ENCODE measurements at places on chromosomes 1 and 21.
A peak's percentile ranks its signal among the peaks of the same experiment; 100 is the strongest.

GRCh38 chr1:7576946-7577657 is 194.0 kb upstream of the VAMP3 start:
- no peak for DNase-seq

- no peak for DNase-seq
Measured at GRCh38 chr1:108584428-108584856, 24.5 kb downstream of the EEIG2 start.

GRCh38 chr1:200179126-200179780 is 151.7 kb downstream of the NR5A2 start:
- no peak for DNase-seq

DNA sequence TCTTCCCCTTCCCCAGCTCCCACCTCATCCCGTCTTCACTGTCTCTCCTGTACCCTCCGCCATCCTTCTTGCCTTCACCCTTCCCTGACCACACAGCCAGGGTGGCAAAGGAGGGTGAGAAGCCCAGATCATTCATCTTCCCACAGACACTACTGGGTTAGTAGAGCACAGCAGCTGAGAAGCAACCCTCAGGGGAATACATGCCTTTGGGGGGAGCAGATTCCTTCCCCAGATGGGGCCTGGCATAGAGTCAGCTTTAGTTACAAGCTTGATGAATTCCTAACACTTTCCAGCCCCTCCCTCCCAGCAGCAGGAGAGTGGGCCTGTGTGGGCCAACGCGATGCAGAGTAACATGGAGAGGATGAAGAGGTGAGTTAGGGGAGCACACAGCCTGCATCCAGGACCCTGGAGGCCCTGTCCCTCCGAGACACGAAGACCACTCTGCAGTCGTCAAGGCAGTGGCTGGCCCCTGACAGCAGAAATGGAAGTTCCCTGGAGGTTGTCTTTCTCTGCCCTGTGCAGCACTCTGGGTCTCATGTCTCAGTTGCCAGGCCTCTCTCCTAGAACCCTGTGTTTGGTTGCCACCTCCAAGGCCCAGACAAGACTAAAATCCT is 8.8 kb upstream of the BTG2 start:
- no peak for DNase-seq

DNA sequence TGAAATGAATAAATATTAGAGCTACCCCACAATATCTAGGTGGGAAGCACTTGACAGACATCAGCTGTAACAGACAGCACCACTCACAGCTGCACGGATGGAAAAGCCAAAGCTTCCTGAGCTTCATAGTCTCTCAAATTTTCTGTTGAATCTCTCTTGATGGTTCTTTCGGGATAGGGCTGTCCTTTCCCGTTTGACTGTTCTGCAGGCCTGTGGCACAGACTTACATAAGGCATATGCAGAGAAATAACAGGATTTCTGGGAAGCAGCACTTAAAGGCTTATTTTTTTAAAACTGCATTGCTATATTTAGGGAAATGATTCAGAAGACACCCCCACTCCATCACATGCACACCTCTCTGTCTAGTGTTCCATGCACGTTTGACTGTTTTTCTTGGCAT is 77.5 kb downstream of the ZNF648 start:
- DNase-seq, result no peak

- DNase-seq, result no peak
Measured at GRCh38 chr1:50110656-50111055, 1.9 kb downstream of the ELAVL4 start.

- DNase-seq, result peak; percentile 66
Measured at GRCh38 chr1:155272466-155273342, 600 bp downstream of the CLK2 start.

GRCh38 chr1:41662765-41663437 is 178.4 kb upstream of the EDN2 start:
- DNase-seq, result peak; percentile 65

GRCh38 chr1:54180701-54181360 is 19.0 kb downstream of the CYB5RL start:
- no peak for DNase-seq

- no peak for DNase-seq
Measured at GRCh38 chr1:172929006-172929405, 121.7 kb downstream of the TNFSF18 start.

DNA sequence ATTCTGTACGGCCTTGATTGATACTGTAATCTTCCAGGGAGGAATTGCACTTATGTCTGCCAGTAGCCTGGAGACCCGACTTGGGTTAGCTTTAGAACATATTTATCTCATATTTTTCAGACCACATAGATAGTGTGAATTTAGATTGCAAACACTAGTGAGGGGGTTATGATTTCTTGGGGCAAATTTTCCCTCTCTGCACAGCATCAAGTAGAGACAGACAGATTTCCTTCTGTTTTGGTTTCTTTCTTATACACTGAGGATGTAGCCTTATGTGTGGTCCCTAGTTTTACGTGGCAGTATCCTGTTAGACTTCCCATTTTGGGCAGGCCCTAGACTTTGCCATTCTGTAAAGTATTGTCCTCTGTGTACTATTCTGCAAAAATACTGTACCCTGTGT is 29.0 kb downstream of the SOAT1 start:
- DNase-seq, result no peak

GRCh38 chr21:26394341-26394740 is 178.7 kb downstream of the CYYR1 start:
- DNase-seq, result no peak

DNA sequence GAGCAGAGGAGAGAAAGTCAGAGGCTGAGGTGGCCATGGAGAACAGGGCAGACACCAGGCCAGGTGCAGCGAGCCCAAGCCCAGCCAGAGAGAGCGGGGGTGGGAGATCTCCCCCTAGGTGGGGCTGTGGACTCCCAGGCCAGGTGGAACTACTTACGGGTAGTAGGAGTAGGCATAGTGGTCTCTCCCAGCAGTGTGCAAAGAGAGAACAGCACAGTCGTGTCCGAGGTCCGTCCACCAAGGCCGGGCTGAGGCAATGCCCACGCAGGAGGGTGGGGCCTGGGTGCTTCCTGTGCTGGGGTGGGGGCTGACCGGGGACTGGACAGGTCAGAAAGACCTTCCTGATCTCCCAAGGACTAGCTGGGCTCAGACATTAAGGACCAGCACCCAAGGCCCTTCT is 263.7 kb downstream of the PTPRU start:
- DNase-seq, result no peak

- DNase-seq, result no peak
Measured at GRCh38 chr1:184945678-184946412, 28.5 kb downstream of the NIBAN1 start.

- no peak for DNase-seq
Measured at GRCh38 chr1:203165800-203166161, 9.8 kb downstream of the MYBPH start.

GRCh38 chr1:199010933-199011332 is 372.1 kb downstream of the PTPRC start:
- DNase-seq, result no peak

DNA sequence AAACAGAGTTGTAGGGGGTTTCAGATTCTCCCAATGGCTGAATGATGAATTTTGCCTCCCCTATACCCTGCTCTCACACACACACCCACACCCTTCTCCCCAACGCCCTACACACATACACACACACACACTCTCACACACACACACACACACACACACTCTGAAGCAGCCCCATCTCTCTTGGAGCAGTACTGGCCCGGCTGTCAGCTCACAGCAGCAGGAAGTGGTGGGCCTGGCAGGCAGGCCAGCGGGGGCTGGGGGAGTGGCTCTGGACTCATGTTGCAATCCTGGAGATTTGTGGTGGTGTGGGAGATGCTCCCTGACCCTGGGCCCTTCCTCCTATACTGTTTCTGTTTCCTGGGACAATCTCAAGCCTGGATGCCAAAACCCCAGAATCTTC is 2.2 kb downstream of the IKBKE start:
- DNase-seq, result no peak

DNA sequence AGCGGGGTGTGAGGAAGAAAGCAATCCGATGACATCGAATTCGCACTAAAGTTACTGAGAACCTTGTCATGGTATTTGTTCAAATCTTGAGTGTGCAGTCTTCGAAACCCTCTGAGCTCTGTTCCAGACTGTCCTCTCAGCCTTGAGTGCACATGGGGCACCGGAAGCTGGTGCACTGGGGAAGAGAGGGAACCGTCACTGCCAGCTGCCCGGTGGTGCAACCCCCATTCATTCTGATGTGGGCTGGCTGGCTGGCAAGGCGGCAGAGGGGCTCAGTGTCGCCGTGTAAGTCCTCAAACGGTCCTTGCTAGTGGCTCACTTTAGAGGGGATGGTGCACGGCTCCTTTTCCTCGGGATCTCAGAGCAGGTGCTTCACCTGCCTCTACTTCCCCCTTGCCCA is 137.4 kb downstream of the KIF26B start:
- DNase-seq, result no peak

Measured in RKO (cell line).